ENCODE measurements at places on chromosomes 3 and 15.

- DNase-seq = no peak
Observed at GRCh38 chr3:101128001-101128400, 134.8 kb upstream of the ABI3BP start.

DNA sequence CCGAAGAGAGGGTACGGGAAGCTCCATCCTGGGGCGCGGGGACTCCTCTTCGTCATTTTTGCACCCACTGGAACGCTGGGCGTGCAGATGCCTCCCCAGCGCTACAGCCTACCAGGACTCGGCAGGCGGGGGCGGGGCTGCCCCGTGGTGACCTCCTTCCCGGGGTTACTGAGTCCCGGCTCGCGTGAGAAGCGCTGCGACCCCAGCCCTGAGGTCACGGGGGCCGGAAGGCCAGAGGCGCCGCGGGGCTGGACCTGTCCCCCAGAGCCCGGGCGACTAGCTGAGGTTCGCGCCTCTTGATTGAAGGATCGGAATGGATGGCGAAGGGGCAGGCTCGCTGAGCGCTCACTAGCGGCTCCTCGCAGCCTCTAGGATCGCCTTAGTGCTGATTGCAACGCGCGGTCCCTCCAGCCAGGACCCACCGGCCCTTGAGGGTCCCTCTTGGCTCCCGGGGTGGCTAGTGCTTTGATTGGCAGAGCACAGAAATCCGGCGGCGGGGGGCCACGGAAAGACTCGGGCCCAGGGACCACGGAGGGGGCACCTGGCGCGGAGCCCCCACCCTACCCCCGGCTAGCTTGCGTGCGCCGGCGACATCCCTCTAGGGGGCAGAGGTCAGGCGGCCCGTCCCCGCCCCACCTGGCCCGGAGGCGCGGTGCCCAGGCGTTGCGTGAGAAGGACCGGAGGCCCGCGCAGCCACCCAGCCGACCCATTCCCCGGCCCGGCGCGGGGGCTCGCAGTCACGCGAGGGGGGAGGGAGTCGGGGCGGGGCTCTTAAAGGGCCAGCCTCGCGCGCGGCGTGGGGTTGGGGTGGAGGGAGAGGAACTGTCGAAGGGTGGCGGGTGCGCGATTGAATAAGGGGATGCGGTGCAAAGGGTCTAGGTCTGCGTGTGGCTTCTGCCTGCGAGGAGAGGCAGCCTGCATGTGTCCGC is 781 bp upstream of the CYP1A1 start:
- DNase-seq = no peak

DNA sequence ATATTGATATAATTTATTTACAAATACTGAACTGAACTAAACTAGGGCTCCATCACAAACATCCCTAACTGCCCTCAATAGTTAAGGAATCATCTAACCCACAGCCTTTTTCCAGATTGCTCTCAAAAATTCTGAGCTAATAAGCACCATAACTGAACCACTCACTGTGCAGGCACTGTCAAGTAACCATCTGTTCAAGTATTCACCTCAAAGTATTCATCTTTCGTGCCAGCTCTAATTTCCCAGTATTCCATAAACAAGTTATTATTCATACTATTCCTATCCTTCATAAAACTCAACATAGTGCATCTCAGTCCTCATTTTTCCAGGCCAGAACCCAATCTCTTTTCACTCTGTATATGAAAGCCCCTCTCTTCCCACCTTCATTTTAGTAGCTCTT is 41.1 kb downstream of the THBS1 start:
- no peak for DNase-seq

GRCh38 chr3:140752499-140752898 is 74.6 kb downstream of the TRIM42 start:
- DNase-seq = no peak

DNA sequence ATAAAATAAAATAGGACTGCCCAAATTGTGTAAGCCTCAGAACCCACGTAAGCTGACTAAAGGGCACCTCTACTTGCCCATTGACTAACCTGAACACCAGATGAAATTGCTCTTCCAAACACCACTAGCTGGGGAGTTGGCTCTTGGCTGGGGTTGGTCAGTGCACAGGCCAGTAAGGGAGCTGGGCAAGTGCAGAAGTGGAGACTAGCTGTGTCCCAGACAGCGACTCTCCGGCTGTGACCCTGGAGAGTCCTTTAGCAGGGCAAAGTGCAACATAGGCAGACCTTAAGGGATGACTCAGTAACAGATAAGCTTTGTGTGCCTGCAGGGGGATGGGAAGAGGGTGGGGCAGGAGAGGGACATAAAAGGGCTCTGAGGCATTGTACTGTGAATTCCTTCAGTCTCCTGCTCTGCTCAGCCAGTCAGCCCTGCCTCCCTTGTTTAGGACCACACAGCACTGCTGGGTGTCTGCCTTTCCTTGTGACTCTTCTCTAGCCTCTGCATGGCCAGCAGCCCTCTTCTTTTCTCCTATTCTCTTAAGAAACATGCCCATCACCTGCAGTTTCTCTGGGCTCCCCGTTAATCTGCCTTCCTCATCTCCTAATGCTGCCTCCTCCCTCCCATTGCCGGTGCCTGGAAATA is 13.2 kb downstream of the NR1I2 start:
- DNase-seq = no peak

DNA sequence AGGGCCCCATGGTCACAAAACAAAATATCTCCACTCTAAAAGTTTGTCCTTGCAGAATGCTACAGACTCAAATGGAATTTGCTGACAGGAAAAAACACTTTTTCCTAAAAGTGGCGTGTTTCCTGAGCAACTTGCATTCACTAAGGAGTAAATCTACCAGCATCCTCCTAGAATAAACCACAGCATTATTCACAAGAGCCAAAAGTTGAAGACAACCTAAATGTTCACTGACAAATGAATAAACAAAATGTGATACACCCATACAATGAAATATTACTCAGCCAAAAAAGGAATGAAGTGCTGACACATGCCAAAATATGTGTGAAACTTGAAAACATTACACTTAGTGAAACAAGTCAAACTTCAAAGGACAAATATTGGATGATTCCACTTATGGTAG is 28.9 kb downstream of the ITGB5 start:
- no peak for DNase-seq

DNA sequence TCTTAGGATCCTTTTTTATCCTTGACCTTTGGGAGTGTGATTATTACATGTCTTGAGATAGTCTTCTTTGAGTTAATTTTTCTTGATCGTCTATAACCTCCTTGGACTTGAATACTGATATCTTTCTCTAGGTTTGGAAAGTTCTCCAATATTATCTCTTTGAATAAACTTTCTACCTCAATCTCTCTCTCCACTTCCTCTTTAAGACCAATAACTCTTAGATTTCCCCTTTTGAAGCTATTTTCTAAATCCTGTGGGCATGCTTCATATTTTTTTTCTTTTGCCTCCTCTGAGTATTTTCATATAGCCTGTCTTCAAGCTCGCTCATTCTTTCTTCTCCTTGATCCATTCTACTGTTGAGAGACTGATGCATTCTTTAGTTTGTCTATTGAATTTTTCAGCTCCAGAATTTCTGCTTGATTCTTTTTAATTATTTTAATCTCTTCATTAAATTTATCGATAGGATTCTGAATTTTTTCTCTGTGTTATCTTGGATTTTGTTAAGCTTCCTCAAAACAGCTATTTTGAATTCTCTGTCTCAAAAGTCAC is 12.1 kb downstream of the USF3 start:
- no peak for DNase-seq

GRCh38 chr3:4340411-4341335 is 37.5 kb downstream of the SETMAR start:
- no peak for DNase-seq

- no peak for DNase-seq
Observed at GRCh38 chr3:123687286-123687685, 102.4 kb upstream of the HACD2 start.

DNA sequence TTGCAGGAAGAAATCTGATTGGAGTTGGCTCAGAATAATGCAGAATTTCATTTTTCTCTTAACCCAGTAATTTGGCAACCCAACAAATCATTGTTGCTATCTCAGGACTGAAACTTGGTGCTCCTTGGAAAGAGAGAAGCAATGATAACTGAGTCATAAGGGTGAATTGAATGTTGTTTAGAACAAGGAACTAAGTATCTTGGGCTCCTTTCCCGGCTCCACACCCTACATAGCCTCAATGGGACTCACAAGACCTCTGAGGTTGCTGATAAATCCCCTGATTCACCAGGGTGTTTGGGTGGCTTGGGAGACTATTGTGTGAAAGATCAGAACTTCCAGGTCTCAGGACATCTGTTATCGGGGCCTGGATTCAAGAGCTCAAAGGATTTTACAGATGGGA is 7.8 kb upstream of the RAB8B start:
- no peak for DNase-seq

DNA sequence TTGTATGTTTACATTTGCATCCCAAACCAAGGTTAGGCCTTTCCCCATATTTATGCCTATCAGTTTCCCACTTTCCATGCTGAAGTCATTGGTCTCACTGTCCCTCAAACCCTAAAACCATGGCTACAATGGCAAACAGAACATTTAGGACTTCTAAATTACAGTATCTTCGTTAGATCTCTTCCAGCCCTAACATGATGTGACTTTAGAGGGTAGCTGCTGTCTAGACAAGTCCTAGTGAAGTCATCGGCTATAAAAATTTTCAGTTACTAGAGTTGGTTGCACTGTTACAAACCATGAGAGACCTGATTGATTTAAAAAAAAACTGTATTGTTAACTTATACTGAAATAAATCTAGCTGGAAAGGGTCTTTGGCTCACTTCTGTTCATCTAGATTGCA is 54.6 kb downstream of the TM4SF4 start:
- no peak for DNase-seq

DNA sequence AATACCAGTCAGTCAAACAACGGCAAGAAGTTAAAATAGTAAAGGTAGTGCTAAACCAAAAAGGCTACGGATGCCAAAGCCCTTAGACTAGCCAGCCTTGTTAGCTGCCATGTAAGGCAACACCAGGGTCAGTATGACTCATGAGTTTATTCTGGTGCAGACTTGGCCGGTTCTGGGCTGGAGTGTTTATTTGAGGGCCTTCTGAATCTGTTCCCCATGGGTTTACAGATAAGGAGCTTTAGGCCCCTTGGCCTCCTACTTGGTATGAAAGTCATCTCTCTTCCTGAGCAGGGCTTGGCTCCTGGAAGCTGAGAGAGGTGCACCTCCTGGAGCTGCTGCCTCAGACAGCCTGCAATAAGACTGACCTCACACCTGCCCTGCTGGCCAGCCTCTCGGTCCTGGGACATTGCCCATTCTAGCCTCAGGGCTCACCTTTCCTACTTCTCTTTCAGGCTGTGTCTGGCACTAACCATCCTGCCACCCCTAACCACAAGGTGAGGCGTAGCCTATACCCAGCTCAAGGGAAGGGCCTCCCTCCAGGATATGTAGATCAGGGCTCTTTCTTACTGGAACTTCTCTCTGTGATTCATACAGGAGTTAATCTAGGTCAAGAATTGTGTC is 10.4 kb upstream of the RTP1 start:
- no peak for DNase-seq

- DNase-seq = no peak
Observed at GRCh38 chr3:120864541-120864940, 43.5 kb upstream of the STXBP5L start.

Measured in esophagus squamous epithelium (tissue), 5 donors.